Gastroesophageal sphincter (tissue), 4 donors: ENCODE measurements at places on chromosomes 2 and 18.

- H3K27ac ChIP-seq = no peak overlapping the region
- H3K4me3 ChIP-seq = no peak overlapping the region
- no peaks in the 10 kb centered on the region for H3K36me3 ChIP-seq
- H3K4me1 ChIP-seq = peaks cover 8% of the 10 kb centered on the region
- ATAC-seq = no peak
- H3K27me3 ChIP-seq = no peaks in the 10 kb centered on the region
Measured at GRCh38 chr2:169871994-169872393, 44.7 kb downstream of the UBR3 start.

- H3K36me3 ChIP-seq = no peaks in the 10 kb centered on the region
- H3K4me3 ChIP-seq = no peak overlapping the region
- H3K4me1 ChIP-seq = no peaks in the 10 kb centered on the region
Measured at GRCh38 chr2:143679617-143680016, 550.4 kb downstream of the ARHGAP15 start.

- peak; percentile 37 for ATAC-seq
- H3K27ac ChIP-seq = no peak overlapping the region
- H3K27me3 ChIP-seq = peaks cover 31% of the 10 kb centered on the region
- no peaks in the 10 kb centered on the region for H3K4me1 ChIP-seq
Measured at GRCh38 chr18:77666613-77667012, 417.0 kb downstream of the GALR1 start.

GRCh38 chr2:217299590-217299989 is 439.7 kb upstream of the TNP1 start:
- peaks cover 14% of the 10 kb centered on the region for H3K4me1 ChIP-seq
- no peak for ATAC-seq
- no peak overlapping the region for H3K27ac ChIP-seq
- no peak overlapping the region for H3K4me3 ChIP-seq

DNA sequence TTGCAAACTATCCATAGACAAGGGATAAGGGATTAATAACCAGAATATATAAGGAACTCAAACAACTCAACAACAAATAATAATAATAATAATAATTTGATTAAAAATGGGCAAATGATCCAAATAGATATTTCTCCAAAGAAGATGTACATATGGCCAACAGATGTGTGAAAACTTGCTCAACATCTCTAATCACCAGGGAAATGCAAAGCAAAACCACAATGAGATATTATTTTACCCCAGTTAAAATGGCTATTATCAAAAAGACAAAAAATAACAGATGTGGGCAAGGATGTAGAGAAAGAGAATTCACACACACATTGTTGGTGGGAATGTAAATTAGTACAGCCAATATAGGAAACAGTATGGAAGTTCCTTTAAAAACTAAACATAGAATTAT is 26.9 kb downstream of the DNAH7 start:
- no peak overlapping the region for H3K4me3 ChIP-seq
- no peaks in the 10 kb centered on the region for H3K27me3 ChIP-seq
- ATAC-seq = no peak
- H3K4me1 ChIP-seq = no peaks in the 10 kb centered on the region
- no peaks in the 10 kb centered on the region for H3K36me3 ChIP-seq
